ENCODE measurements at places on chromosomes 2 and 18.

DNA sequence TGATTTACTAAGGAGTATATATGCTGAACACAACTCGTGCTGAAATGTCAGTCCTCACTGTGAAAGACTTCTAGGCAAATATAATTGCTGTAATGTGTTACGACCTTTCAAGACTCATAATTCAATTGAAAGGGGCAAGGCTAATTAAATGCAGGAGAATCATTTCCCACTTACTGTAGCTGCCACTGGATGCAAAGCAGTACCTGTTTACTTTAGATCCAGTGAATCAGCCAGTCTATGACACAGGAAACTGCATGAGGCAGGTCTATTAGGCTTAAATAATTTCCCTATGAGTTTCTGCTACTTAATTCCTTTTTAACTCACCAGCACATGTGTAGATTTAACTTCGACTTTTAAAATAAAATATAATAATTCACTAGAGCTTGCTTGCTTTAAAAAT lies 125.6 kb downstream of the CTNNA2 start:
- DNase-seq, result no peak

DNA sequence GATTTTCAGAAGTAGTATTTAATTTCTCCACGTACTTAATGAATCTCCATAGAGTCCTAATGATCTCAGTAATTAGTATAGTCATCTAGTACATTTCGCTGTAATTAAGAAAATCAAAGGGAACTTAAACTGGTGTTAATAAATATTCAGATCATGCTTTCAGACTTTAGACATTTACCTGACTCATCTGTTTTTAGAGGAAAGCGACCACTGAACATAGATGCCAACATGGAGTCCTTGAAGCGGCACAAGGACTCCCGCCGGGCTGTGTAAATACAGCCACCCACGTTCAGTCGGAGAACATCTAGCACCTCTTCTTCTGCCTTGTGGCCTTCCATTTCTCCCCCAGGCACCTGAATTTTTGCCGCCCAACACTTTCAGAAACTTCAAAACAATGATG lies 3.2 kb downstream of the KCTD18 start:
- DNase-seq, result no peak

GRCh38 chr2:216370961-216371712 lies 1.1 kb downstream of the MARCHF4 start:
- no peak for DNase-seq

DNA sequence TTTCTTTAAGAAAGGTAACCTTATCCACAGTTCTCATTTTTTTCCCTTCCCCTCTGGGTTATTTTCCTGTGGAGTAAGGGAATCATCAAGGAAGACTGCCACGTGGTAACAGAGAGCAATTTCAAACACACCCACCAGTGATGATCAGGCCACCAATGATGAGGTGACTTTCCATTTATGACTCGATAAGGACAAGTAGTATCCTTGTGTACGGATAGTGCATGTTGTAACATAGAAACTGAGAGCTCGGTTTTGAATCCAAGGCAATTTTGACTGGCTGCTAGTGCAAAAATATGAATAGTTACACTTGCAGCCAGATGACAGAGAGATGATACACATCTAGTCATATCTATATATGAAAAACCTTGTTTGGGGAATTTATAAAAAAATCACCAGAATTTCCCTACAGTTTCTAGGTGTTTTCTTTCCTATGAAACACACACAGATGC lies 143.6 kb upstream of the TCF4 start:
- no peak for DNase-seq

- DNase-seq, result no peak
Measured at GRCh38 chr18:44393406-44393805, 287.3 kb upstream of the SETBP1 start.

GRCh38 chr18:79062806-79063205 lies 6.4 kb upstream of the ATP9B start:
- no peak for DNase-seq

GRCh38 chr2:437180-437579 lies 149.3 kb upstream of the ALKAL2 start:
- no peak for DNase-seq

DNA sequence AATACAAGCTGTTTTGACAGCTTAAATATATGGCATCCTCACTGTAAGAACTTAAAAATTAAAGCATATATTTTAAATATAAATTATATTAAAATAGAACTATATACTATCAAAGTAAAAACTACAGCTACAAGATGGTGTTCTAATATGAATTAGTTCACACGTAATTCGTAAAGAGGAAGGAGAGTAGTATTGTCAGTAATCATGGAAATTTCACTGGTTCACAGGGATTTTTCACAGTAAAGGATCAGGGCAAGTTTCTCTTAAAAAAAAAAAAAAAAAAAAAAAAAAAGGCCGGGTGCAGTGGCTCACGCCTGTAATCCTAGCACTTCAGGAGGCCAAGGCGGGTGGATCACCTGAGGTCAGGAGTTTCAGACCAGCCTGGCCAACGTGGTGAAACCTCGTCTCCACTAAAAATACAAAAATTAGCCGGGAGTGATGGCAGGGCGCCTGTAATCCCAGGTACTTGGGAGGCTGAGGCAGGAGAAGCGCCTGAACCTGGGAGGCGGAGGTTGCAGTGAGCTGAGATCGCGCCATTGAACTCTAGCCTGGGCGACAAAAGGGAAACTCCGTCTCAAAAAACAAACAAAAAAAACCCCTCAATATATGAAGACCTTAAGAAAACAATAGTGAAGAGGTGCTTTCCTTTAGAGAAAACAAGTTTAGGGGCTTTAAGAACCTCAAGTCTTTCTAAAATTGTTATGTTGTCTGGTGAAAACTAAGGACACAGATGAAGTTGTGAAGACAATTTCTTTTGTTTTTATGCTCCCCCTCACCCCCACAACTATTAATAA lies 32.5 kb downstream of the PNO1 start:
- no peak for DNase-seq

DNA sequence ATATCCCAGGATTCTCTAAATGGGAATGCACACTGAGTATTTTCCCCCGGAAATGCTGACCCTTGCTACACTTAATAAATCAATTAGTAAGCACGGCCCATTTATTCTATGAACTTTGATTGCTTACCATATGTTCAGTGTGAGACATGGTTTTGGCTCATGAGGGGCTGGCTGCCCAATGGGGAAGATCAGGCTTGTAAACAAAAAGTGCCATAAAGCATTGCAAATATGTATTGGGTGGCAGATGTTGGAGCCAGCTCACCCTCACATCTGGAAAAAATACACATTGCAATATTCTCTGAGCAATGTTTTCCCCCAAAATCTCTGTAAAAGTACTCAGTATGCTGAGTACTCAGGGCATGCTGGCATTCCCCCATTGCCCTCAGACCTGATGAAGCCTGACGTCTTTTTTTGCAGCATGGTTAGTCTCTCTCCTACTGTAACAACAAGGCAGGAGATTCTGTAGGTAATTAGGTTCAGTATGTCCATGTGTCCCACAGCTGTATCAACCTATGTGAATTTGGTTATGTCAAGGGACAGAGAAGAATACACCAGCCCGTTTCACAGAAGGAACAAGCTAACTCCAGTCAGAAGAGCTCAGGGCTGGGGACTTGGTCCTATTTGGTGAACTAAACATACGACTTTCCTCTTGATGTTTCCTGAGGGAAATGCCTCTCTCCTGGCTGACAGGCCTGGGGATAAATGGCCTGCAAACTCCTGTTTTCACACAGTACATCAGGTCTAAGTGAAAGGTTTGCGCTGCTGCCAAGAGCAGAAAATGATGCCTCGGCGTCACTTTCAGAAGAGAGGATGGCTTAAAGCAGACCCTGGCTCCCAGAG lies 202.4 kb downstream of the INSIG2 start:
- no peak for DNase-seq

GRCh38 chr18:36215577-36215976 lies 28.3 kb downstream of the MOCOS start:
- no peak for DNase-seq

GRCh38 chr2:170247882-170248393 lies 70.0 kb downstream of the MYO3B start:
- no peak for DNase-seq

- DNase-seq, result no peak
Measured at GRCh38 chr2:23850564-23851256, 76.2 kb downstream of the ATAD2B start.

DNA sequence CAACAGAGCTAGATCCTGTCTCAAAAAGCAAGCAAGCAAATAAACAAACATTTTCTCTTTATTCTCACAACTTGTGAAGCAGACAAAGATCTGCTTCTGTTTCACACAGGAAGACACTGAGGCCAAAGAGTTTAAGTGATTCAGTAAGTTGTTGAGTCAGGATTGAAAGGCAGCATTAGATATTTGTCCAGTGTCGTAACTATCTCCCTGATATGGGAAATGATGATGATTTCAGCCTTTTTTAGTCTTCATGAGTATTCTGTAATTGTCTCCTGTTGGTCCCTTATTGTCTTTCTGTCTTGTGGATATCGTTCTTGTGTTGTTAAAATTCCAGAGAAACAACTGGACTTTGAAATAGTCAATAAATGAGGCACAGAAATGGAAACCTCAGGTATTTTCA lies 59.6 kb downstream of the GATA6 start:
- DNase-seq, result no peak

- DNase-seq, result no peak
Measured at GRCh38 chr2:240953426-240954410, 44.7 kb upstream of the SNED1 start.

DNA sequence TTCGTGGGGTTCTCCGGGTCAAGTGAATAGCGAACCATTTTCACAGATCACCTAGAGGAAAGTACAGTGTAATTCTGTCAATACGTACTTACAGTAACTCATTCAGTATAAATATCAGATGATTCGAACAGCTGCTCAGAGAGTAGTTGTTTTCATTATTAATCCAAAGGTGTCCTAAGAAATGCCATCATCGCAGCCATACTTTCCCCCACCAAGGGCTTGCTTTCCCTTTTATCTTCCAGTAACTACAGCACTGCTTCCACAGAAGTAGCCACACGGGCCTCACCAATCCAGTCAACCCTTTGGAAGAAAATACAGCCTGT lies 4.5 kb upstream of the C18orf32 start:
- no peak for DNase-seq

DNA sequence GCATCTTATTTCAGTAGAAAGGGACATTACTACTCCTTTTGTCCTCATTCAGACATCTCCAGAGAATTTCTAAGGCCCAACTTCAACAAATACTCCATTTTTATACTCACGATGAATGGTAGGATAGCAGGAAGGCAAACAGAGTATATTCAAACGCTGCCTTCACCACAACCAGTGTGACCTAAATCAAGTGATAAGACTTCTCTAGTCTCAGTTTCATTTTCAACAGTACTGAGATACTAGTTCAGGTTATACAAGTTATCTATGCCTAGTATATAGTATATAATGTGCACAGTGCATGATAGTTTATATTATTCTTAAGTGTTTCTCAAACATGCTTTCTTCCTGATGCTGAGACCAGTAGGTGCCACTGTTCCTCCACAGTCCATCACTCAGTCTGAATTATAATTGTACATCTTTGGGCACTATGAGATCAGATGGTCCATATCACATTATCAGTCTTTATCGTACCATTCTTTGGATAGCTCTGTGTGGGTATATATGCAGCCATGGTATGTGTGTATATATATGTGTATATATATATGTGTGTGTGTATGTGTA lies 66.3 kb upstream of the RPE start:
- DNase-seq, result no peak

- DNase-seq, result no peak
Measured at GRCh38 chr2:120936476-120937334, 201.0 kb downstream of the GLI2 start.

GRCh38 chr2:114011713-114012112 lies 121.8 kb downstream of the ACTR3 start:
- no peak for DNase-seq

GRCh38 chr2:127567351-127567854 lies 31.9 kb downstream of the MYO7B start:
- DNase-seq, result no peak

DNA sequence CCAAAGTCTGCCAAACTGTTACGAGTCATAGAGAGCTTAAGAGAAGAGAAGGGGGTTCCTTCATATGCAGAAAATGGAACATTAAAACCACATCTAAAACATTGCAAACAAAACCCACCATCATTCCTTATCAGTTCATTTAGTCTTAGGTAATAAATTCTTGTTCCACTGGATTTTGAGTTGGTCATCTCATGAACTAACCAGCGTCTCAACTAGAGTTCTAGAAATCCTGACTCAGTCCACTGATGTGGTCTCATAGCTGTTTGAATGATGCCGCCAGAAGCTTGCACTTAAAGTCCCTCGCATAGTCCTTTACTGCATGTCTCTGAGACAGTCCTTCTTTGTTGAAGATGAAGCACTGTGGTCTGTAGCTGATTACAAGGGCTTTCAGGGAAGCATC lies 15.0 kb upstream of the CAB39 start:
- DNase-seq, result no peak

DNA sequence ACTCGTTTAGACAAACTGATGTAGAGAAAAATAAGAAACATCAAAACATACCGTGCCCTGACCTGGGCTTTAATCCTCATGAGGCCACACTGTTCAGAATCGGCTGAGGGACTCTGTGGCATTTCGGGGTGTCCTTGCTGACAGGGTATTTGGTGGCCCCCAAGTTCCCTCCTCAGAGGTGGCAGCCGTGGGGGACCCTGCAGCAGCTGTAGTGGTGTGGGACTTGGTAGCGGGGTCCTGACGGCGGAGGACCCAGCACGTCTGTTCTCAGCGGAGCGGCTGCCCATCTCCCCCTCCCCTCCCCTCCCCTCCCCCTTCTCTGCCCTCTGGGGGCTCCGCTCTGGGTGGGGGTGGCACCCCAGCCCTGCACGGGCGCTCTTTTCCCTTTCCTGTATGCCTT lies 18.4 kb downstream of the KCNG2 start:
- DNase-seq, result no peak

DNA sequence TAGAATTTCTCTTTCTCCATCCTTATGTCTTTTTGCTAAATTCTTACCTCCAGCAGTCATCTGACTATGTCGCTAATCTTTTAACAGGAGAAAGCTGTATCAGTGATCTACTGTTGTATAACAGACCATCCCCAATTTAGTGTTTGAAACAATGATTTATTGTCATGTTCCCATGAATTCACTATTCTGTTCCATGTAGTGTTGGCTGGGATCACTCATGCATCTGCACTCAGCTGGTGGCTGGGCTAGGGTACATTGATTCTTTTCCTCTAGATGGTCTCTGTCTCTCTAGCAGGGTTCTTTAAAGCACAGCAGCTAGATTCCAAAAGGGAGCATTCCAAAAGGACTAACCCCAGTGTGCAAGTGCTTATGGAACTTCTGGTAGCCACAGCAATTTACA lies 184.2 kb upstream of the FANCL start:
- no peak for DNase-seq
